Inflammatory macrophage (primary cell): ENCODE measurements at places on chromosomes 3 and 15.
A peak's percentile ranks its signal among the peaks of the same experiment; 100 is the strongest.

DNA sequence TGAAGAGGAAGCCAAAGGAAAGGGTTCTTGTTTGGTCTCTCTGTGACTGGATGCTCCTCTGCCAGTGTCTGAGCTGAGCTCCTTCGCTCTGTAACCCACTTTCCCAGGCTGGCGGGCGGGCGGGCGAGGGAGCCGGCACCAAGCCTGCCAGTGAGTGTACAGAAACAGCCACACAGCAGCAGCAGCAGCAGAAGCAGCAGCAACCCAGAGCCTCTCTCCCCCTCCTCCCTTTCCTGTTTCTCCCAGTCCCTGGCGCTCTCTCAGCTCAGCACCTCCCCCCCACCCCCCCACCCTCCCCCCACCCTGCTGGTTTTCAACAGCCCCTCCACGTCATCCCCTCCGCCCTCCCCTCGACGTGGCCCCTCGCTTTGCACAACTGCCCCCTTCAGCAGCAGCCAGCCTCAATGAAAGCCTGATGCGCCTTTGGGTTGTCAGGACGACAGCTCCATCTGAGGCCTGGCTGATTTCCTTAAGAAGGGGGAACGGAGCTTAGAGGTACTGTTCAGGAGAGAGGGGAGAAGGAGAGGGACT lies at the start of gene LSAMP:
Gene LSAMP, minus strand, starts transcription at position 177 of the 531 bp plus-strand sequence.
- no peak for DNase-seq

DNA sequence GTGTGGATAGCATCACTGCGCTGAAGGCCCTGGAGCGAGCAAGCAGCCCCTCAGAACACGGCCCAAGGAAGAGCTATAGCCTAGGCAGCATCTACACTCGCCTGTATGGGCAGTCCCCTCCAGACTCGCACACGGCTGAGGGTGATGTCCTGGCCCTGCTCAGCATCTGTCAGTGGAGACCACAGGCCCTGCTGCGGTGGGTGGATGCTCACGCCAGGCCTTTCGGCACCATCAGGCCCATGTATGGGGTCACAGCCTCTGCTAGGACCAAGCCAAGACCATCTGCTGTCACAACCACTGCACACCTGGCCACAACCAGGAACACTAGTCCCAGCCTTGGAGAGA lies 20.5 kb downstream of the ATRIP start:
- no peak for DNase-seq

- no peak for DNase-seq
Measured at GRCh38 chr3:156206157-156206556, 85.8 kb downstream of the KCNAB1 start.

GRCh38 chr15:93332168-93332553 lies 243.2 kb upstream of the RGMA start:
- DNase-seq, result no peak

- no peak for DNase-seq
Measured at GRCh38 chr15:60004846-60005351, 788 bp downstream of the FOXB1 start.

GRCh38 chr3:58334013-58334321 lies 1.3 kb downstream of the PXK start:
- no peak for DNase-seq

- DNase-seq, result no peak
Measured at GRCh38 chr3:15387171-15387581, 40.2 kb downstream of the METTL6 start.

DNA sequence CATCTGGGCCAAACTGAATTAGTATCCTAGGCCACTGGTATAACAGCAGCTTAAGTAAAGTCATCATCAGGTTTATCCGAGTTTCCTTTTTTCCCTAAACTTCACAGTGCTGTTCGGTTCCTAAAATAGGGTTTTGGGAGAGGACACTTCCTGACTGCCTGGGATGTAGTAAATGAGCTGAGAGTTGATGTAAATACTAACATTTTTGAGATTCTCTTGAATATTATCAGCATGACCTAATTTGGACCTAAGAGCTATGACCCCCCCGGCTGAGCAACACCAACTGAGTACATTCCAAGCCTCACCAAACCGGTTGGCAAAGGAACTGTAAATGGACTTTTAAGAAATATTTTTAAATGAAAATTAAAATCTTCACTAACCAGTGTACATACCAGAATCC lies 78.8 kb downstream of the IL5RA start:
- DNase-seq, result no peak

- peak; percentile 50 for DNase-seq
Measured at GRCh38 chr15:40277471-40277870, 5.4 kb downstream of the ANKRD63 start.

DNA sequence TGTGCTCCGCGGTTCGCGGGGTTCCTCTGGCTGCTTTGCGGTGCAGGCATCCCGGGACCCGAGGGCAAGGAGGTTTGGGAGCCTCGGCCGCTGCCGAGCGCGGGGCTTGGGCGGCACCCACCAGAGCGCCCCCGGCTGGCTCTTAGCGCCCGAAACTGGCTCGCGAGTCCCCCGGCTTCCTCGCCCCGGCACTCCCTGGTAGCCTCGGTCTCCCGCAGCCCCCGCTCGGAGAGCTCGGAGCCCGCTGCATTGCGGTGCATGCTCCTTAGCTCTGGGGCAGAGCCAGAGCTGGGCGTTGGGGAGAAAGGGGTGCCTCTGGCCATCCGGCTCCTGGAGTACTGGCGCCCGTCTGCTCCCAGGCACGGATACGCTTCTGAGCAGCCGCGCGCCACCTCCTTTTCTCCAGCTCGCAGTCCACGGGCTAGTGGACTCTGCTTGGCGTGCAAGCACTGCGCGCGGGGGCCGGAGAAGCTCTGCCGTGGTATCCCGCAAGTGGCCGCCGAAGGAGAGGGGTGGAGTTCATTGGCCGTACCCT lies 753 bp downstream of the EPHB1 start:
- DNase-seq, result no peak

DNA sequence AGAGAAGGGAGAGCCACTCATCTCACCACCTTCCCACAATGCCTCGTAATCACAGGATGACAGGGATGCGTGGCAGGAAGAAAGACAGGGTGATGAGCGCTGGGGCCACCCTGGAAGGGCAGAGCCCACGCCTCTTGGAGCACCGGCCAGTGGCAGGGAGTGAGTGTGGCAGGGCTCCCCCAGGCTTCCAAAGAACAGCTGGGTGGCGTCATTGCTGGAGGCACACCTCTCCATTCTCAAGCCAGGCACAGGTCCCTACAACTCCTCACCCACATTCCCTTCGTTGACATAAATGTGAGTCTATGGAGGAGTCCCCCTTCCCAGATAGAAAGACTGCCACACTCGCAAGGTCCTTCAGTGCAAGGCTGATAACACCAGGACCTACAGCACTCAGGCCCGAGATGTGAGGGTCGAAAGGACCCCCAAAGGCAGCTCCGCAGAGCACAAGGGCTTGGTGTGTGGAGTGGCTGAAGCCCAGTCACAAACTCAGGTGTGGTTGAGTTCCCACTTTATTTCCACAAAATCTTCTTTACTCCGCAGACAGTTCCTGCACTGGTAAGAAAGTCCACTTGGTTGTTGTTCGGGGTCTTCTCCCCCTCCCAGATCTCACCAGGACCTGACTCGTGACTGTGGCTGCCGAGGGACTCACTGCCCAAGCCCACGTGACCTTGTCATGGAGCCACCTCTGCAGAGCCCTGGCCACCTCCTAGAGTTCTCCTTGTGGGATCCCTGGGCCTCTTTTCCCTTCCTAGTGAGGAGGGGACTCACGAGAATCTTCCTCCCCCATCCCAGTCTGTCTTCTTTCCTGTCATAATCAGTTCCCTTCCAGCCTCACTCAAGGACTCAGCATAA lies 22.4 kb upstream of the CORO2B start:
- no peak for DNase-seq

DNA sequence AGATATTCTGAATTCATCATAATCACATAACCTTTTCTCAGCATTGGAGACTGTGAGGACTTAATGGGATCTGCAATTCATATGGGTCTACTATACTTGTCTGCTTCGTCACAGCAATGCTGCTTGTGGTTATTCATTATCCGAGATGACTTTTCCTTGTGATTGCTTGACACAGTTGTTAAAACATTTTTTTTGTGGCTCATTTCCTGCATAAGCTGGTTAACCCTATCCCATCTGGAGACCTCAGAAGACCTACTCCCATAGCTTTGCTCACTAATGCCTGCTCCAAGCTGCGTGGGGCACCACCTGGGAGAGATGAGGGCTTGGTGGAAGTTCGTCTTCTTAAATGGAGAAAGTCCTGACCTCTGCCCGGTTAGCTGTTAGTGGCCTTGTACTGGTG lies 360.8 kb downstream of the CHST2 start:
- DNase-seq, result no peak

DNA sequence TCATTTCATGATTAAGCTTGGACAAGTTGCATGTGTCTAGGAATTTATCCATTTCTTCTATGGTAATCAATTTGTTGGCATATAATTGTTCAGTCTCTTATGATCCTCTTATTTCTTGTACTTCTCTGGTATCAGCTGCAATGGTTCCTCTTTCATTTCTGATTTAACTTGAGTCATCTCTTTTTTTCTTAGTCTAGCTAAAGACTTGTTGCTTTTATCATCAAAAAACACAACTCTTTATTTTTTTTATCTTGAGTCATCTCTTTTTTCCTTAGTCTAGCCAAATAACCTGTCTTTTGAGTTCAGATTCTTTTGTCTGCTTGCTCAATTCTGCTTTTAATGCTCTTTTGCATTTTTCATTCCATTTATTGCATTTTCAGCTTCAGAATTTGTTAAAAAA lies 37.3 kb downstream of the UBE3A start:
- peak; percentile 11 for DNase-seq

DNA sequence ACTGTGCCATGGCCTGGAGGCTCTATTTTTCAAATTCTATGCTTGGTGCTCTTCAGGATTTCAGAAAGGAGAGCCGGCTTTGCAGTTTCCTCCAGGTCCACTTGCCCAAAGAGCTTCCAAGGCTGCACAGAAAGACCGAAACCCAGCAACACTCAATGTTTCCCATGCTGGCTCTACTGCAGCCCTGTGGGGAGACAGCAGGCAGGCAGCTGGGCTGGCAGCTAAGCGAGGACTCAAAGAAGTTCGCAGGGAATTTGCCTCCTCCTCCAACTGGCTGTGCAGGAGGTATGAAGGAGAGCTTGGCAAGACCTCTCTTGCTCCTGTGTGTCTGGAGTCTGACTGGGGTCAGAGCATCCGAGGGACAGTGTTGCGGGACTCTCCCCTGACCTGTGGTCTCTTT lies 17.4 kb upstream of the ITGA11 start:
- no peak for DNase-seq

DNA sequence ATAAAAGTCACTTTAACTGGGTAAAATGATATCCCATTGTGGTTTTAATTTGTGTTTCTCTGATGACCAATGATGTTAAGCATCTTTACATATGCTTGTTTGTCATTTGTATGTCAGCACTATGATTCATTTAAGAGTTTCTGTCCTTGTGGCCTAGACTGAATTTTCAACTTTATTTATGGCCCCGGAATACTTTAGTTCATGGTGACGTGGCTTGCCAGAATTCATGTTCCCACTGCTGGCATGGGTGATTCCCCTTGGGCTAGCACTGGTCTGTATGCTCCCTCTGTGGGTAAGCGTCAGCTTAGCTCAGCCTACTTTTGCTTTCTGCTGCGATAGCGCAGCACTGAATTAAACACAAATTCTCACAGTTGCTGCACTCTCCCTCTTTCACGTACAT lies 436.3 kb upstream of the SGO1 start:
- DNase-seq, result no peak

DNA sequence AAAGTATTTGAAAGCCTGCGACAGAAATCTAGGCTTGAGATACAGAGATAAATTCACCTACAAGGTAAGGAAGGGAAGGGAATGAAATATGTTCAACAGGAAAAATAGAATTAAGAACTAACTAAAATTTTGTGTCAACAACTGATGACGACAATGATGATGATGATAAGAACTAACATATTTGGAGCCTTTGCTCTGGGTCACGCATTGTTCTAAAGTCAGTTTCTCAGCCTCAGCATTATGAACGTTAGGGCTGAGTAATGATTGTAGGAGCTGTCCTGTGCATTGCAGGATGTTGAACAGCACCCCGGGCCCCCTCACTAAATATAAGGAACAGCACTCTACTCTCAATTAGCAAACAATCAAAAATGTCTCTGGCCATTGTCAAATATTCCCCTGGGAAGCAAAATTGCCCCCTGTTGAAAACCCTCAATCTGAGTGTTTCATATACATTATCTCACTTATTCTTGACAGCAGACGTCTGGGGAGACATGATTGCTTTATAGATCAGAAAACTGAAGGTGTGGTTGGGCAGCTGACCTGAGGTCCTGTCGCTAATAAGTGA lies 88.5 kb downstream of the ERC2 start:
- no peak for DNase-seq

DNA sequence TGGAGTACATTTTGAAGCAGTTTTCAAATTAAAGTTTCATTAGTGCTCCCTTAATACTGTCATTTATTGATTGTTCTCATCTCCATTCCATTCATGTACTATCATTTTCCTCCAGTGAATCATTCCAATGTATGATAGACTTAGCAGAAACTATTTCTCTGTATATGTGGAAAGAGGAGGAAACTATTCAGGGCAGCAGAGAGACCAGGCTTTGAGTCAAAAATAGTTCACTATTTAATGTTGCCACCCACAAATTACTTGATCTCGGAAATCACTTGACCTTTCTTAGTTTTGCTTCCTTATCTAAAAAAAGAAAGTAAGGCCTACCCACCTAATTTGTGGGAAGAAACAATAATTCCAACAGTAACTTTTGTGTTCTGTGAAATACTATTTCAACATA lies 610.5 kb upstream of the ZNF385D start:
- DNase-seq, result peak; percentile 63

DNA sequence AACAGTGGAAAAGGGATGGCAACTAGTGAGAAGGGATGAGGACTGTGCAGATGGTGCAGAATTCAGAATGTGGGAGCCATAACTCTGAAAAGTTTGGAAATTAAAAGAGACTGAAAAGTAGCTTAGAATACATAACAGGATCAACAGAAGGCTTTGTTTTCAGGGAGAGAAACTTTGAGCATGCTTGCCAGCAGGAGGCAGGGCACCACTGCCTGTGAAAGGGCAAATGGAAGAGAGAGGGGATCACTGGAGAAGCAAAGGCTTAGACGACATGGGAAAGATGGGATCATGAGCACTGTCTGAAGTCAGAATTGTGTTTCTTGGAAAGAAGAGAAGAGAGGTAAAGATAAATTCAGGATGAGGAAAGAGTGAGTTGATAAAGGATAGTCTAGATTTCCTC lies 99.6 kb downstream of the ABI3BP start:
- peak; percentile 49 for DNase-seq
